AG09309 (cell line): ENCODE measurements at places on chromosomes 2 and 18.

DNA sequence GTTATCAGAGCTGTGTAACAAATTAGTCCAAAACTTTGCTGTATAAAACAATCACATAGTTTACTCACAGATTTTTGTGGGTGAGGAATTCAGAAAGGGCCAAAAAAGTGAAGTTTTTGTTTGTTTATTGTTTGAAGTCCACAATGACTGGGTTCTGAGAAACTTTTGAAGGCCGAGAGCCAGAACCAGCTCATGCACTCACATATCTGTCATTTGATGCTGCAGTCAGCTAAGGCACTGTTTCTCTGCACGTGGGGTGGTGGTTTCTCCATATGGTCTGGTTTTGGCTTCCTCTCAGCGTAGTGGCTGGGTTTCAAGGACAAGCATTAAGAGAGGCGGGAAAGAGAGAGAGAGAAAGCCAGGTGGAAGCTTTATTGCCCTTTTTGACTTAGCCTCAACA, 131.8 kb downstream of the TWIST2 start:
- no peak for DNase-seq

DNA sequence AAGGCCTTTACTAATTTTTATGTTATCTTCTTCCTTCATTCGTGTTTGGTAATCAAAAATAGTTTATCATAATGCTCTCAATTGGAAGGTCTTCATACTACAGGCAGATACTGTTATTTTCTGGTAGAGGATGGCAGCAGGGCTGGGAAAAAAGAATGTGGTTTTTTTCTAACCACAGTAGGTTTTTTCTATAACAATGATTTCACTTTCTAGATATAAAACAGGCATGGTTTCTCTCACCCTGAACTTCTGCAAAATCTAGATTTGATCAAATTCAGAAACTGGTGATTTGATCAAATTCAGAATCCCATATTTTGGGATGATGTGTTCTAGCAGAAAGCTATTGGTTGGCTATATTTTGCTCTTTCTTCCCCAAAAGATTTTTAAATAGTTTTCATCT, 27.6 kb downstream of the BCL11A start:
- DNase-seq, result no peak

GRCh38 chr2:201929281-201930026, 104.2 kb upstream of the FZD7 start:
- DNase-seq, result no peak

DNA sequence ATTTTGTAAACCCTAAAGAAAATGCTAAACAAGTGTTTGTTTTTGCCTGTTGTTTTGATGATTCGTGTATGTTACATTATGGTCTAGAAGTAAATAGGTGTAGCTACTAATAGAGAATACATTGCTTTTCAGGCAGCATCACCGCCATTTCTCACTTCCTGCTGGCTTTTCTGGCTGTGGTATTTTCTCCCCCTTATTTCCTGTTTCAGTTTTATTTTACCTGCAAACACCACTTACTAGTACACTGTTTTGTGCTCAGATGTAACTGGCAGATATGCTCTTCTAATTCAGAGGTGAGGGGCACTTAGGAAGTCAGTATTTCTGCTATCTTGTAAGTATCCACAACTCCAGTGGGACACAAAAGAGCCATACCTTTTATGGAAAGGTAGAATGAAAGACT, 38.1 kb upstream of the SLC3A1 start:
- no peak for DNase-seq

- no peak for DNase-seq
These were observed 209.6 kb downstream of the SLC8A1 start for GRCh38 chr2:40242315-40242714.

DNA sequence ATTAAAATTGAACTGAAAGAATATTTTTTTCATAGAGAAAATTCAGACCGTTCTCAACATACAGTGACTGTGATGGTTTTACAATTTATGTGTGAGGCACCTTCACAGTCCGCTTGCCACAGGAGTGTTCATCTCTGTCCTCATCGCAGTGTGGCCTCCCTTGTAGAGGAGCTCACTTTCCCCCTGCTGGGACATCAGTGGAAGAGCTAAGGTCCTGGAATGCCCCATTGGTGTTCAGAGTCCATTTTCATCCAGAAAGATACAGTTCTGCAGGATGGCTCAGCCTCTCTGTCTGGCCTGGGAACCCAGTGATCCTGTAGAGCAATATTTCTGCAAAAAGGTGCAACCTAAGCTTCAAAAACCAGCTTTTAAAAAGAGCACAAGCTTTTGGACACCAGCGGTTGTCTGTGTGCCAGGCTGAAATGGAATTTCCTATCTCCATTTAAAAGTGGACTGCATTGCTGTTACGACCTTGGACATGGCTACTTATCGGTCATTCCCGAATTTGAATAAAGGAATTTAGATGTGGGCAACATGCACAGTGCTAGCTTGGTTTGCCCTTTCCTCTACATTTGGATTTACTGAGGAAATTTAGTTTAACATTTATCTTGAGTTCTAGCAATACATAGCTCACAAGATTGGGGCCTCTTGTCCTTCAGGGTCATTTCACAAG, 26.7 kb upstream of the FAM237A start:
- DNase-seq, result no peak

- peak; percentile 90 for DNase-seq
These were observed 1173.1 kb upstream of the ZEB2 start for GRCh38 chr2:145692971-145693478.

- no peak for DNase-seq
These were observed 142.1 kb upstream of the CYP26B1 start for GRCh38 chr2:72289736-72290135.

- no peak for DNase-seq
These were observed 68.9 kb upstream of the CBLN2 start for GRCh38 chr18:72612894-72613533.

- DNase-seq, result no peak
These were observed 37.5 kb downstream of the PSME4 start for GRCh38 chr2:53933329-53933728.

DNA sequence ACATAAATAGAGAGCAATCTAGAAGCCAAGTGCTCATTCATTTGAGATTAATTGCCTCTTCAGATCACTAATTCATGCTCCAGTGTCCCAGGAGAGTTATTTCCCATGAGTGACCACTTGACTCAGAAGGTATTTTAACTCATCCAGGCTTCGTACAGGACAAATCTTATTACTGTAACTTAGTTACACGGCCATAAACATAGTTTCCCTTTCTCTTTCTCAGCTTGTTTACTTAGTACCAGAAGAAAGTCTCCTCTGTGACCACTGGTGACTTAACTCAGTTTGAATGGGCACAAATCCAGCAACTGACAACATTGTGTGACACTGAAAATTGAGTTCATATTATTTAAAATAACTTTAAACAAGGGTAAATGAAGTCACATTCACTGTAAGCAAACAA, 25.3 kb downstream of the MMADHC start:
- DNase-seq, result no peak

DNA sequence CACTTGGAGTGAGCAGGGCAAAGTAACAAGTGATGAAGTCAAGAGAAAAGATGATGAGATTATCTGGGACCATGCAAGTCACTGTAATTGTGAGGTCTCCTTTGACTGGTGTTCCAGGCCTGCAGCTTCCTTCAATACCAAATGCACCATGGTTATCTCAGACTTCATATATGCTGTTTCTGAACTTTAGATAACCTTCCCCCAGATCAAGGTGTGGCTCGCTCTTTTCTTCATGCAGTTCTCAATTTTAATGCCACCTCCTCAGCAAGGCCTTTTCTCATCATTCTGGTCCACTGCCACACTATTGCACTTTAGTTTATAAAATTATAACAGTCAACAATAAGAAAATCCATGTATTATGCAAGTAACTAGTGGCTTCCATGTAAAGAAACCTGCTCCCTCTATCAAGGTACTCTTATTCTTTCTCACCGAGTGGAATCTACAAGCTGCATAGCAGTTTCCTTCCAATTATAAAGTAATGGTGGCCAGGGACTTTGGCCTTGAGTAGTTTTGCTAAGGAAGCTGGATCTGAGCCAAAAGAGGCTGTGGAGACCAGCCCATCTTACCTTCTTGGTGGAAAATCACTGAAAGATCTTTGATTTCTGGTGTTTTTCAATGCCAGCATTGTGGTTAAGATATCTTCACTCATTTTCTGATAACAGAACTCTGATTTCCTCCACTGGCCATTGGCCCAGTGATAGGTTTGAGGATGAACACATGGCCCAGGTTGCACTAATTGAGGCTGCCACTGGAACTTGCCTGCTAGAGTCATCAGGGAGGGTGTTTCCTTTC, 113.6 kb downstream of the KCNE4 start:
- DNase-seq, result no peak

DNA sequence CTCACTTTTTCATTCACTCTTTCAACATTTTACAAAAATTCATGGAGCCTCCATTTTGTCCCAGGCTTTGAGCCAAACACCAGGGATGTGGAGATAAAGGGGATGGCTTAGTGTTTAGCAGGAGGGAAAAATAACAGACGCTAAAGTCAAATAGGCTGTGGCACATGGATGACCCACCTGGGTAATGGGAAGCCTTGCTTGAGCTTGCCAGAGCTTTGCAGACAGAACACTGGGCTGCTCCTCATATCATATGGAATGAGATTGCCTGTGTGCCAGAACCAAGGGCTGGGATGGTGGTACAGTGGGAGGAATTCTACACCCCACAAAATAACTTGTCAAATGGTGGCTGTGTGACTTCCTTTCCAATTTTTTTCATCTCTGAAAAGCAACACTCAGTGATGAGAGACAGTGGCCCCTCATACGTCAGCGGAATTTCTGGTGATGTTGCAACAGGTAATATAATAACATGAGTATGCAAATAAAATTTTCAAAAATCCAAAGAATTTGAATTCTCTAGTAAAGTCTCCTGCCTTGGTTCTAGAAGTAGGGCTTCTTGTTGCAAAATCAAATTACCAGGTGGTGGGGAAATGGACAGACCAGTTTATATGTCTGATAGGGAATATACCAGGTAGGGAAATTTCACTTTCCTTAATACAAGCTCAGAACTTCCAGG, 252.9 kb downstream of the CLIP4 start:
- no peak for DNase-seq

DNA sequence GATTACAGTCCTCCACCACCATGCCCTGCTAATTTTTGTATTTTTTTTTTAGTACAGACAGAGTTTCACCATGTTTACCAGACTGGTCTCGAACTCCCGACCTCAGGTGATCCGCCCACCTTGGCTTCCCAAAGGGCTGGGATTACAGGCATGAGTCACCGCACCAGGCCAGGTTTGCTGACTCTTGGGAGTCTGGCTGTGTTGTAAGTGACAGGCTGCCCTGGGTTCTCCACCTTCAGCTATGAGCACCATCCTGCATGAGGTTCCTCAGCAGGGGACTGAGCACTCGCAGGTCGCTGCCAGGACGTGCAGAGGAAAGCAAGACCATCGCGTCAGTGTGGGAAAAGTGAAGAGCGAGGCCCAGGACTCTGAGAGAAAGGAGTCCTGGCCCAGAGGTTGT, 112.6 kb upstream of the NDUFV2 start:
- no peak for DNase-seq

- DNase-seq, result no peak
These were observed 45.7 kb downstream of the C2orf42 start for GRCh38 chr2:70145144-70145490.

DNA sequence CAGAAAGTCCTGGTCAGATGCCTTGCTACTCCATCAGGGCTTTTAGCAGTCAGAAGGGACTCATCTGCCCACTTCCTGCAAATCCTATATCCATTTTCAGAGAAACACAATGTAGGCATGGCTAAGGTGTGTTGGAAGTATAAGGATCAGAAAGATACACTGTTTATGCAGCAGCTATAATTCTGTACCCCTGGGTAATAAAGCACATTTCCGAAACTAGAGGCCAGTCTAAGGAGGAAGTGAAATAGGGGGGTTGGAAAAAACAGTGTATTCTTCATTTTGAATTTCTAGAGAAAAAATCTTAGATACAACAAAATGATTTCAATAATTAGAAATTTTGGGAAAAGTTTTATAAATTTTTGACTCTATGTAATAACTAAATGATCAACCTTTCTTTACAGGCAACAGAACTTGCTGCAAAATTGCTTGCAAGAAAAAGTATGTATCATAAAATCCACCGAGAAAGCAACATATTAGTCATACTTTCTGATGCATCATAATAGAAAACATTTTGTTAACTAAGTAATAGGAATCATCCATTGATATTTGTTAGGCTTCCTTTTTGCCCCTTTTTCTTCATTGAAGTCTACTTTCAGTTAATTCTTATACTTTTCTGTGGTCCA, 47.4 kb downstream of the FSIP2 start:
- DNase-seq, result no peak

DNA sequence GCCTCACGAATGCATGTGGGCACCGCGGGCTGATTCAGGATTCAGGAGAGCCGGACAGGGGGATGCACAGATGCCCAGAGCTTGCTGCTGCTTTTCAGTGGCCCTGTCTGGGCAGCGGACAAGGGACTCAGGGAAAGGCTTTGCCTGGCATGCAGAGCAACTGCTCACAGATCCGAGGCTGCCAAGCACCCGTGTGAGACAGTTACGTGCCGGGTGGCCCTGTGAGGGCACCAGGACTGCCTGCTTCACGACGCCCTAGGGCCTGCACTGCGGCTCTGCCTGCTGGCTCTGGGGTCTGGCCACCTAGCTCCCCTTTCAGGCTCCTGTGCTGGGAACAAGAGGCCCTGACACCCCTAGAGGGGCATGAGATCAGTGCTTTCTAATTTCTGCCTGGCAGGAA, 221.4 kb upstream of the PXDN start:
- no peak for DNase-seq

GRCh38 chr18:10971717-10972116, 177.7 kb downstream of the PIEZO2 start:
- no peak for DNase-seq

DNA sequence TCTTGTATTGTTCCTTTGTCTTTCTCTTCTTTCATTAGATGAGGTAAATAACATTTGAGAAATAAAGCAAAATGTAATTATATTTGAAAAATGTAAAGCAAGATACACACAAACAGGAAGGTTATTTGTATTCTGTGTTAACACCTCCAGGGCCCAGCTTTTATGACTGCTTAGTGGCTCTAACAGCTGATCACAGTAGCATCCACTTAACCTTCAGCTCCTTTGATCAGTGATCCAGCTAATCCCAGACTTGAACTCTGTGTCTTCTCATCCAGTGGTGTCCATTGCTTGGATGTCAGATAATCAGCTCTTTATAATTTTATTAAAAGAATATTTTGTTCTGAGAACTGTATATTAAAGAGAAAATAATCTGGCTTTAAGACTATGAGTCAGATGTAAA, 44.5 kb downstream of the PSMD14 start:
- DNase-seq, result no peak

DNA sequence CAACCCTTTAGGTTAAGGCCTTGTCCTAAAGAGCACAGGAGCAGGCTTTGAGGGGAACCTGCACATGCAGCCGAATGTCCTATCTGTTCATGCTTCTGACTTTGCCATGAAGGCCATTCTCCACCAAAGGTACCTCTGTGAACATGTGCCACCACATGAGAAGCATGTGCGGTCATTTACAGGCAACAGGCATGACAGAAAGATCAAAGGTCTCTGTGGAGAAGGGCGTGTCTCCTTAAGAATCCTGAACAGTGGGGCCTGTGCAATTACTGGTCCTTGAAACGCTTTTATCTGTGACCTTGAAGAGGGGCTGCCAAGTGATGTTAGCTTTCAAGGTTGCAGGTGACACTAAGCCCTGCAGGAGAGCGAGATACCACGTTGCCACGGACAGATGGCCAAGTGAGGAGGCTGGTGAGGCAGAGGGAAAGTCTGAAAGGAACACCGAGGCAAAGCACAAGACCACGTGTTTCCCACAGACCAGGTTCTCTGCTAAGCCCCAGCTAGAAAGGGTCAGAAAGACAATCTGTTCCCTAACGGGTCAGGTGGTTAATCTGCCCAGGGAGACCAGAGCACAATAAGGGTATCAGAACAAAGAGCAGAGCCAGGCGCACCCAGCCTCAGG, 19.5 kb upstream of the POMC start:
- DNase-seq, result no peak
